ENCODE measurements at places on chromosomes 12 and 14. TPM values are rescaled to one million over a fixed set of nuclear protein-coding genes. Genes with fewer than 3 reads are reported as not detected.

The TMEM253 gene
- 0.94 TPM for total RNA-seq

The BEST3 gene
- 1.7 TPM for total RNA-seq

The IRF2BPL gene
- 19.2 TPM for total RNA-seq

The TAS2R8 gene
- not detected for total RNA-seq

The KRT2 gene
- total RNA-seq = not detected

The KLHDC1 gene
- total RNA-seq = 0.41 TPM

The TMEM132C gene
- not detected for total RNA-seq

The ALKBH2 gene
- total RNA-seq = 49.0 TPM

The ITGA5 gene
- total RNA-seq = 276 TPM

The FNTB gene
- total RNA-seq = 23.8 TPM

The EIF2S3B gene
- total RNA-seq = 0.66 TPM

The ZNF891 gene
- total RNA-seq = 0.34 TPM

The PRB2 gene
- total RNA-seq = not detected

All from A549 treated with dexamethasone at 1 μM for 4 hours (cell line).